ENCODE measurements at places on chromosomes 4 and X.
A peak's percentile ranks its signal among the peaks of the same experiment; 100 is the strongest.

GRCh38 chr4:76641351-76641750 is 206.3 kb downstream of the SHROOM3 start:
- no peak for DNase-seq

- no peak for DNase-seq
Measured at GRCh38 chr4:114562176-114562904, 36.3 kb upstream of the UGT8 start.

GRCh38 chr4:158778712-158779111 is 9.9 kb downstream of the FNIP2 start:
- no peak for DNase-seq

GRCh38 chr4:17578482-17578891 is 1.5 kb downstream of the LAP3 start:
- peak; percentile 49 for DNase-seq

GRCh38 chrX:139720136-139720535 is 12.2 kb upstream of the MCF2 start:
- no peak for DNase-seq

GRCh38 chr4:188411805-188412204 is 272.6 kb downstream of the TRIML1 start:
- no peak for DNase-seq

GRCh38 chr4:179465131-179465797 is 2023.0 kb upstream of the AGA start:
- DNase-seq, result no peak

- DNase-seq, result peak; percentile 95
Measured at GRCh38 chrX:131816551-131817136, 206.5 kb upstream of the STK26 start.

DNA sequence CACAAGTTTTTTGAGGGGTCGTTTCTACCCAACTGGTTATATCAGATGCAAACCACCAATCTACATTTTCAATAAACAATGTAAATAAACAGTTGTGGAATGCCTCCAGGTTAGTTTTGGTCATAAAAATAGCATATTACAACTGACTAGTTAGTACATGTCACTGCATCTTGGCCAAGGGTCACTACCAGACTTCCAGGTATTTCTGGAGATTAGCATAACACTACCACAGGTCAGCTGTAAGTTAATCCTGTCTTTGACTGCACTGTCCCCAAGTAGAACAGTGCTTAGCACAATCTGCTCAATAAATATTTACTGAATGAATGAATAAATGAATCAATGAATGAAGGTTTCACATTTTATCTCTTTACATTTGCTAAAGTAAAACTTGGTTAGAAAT is 64.4 kb downstream of the TBC1D19 start:
- DNase-seq, result no peak

DNA sequence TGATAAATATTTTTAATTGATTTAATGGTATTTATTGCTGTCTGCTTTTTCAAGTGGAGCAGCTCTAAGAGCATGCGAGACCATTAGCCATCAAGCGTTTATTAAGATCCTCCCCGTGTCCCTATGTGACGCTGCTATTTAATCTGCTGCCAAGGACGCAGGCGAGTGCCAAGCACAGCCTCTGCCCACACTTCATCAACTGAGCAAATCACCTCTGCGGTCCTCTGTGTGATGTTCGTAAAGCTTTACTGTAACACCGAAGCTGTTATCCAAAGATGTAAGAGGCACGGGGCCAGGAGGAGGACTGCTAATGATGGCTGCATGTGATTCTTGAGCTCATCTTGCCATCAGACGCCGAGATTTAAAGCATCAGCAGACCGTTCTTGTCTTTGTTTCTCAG is 79.5 kb downstream of the STOX2 start:
- DNase-seq, result no peak

DNA sequence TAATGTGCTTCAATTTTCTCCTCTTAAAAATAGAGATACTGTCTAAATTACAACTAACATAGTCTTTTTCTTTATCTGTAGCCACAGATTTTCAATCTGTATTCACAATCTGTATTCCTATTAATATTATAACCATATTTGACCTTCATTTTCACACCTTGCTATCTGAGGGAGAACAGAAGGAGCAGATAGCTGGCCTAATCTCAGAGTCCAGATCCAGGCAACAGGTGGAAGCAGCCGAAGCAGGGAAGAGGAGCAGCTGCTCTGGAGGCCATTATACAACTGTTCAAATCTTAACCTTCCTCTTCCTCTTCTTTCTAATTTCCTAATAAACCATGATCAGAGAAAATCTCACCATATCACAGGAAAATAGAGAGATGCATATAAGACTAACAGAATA is 14.2 kb downstream of the SEPSECS start:
- no peak for DNase-seq

- DNase-seq, result no peak
Measured at GRCh38 chr4:1222938-1223690, 25.8 kb downstream of the CTBP1 start.

GRCh38 chrX:1673337-1673736 is 58.5 kb downstream of the ASMT start:
- DNase-seq, result peak; percentile 34

DNA sequence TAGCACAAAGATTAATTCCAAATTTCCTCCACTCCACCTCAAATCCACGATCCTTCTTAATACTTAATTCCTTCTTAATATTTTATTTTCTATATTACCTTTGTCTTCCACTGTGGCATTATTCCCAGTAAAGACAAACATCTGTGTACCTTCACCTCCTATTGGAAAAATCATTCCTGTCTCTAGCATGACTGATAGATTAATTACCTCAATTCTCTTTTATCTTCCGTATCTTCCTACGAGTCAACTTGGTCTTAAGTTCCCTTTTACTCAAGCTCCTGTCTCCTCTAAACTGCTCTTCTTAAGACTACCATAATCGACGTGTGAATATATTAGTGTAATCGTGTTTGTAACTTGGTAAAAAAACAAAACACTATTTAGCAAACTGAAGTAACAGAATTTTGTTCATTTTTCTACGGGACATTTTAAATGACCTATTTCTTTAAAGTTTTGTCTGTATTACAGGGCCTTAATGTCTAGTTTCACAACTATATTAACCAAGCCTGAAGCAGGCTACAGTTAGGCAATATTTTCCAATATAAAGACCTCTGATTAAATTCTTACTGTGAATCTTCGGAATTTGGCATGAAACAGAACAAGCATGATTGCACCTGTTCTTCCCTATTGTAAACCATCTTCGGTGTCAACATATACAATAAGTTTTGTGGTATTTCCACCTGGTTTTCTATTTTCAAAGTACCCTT is 1.1 kb upstream of the USP38 start:
- DNase-seq, result no peak

DNA sequence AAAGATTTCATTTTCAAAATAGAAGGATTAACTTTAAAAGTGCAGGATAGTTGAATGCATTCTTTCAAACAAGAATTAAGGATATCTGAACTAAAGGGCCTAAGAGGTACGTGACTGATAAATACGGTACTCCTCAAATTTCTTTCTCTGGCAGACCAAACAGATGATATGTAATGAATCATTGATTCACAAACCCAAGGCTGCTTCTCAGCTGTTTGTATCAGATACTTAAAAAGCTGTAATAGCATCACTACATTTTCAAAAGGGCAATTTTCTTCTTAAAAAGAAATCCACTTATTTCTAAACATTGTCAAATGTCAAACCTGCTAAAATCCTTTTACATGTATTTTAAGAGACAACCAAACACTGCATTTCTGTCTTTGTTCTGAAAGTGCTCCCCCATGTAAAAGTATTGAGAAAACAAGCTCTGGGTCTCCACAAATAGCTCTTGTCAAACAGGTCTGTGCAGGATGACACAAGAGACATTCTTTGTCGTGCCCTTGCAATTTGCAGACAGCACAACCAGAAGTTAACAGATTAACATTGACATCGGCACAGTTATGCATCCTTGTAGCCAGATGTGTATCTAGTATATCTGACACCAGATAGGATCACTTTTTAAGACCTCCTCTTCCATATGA is 82.0 kb downstream of the MANBA start:
- no peak for DNase-seq

DNA sequence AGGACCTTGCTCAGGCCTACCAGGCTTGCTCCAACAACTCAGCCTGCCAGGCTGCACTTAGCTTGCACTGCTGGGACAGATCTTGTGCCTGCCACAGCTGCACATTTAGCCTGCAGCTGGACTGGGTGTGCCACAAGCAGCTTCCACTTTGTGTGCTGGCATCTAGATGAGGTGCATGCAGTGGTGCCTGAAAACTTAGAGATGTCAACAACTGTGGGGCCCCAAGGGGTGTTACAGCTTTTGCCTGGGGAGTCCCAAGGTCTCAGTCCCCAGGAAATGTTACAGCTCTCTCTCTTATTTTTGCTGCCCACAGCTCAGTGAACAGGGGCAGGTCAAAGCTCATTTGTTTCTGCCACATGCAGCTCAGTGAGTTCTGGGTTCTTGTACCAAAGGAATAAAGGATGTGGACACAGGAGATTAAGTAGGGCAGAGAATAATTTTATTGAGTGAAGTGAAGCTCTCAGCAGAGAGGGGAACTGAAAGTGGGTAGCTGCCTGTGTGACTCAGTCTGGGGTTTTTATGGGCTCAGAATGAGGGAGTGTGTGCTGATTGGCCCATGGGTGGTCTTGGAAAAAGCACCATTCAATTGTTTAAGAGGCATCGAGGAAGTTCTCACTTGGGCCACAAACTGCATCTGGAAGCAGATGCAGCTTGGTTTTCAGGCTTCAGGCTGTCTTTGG is 828.3 kb downstream of the TECRL start:
- no peak for DNase-seq

- no peak for DNase-seq
Measured at GRCh38 chr4:8394061-8394519, 46.4 kb downstream of the ACOX3 start.

GRCh38 chrX:144819406-144819805 is 427.9 kb upstream of the SPANXN1 start:
- DNase-seq, result no peak

DNA sequence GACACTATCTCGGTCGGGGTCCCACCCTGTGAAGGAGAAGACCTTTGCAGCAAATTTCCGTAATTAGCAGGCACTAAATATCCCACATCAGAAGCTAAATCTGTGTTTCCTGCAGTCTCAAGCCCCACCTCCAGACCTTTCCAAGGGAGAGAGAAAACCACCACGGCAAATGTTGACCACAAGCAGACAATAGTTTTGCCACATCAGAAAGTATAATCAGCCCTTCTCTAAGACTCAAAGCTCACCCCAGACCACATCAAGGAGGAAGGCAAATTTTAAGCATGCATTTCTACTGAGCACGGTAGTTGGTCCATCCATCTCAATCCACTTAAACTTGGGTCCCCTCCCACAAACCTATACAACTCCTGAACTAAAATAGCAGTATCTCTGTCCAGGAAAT is 398.5 kb downstream of the GPM6A start:
- no peak for DNase-seq

DNA sequence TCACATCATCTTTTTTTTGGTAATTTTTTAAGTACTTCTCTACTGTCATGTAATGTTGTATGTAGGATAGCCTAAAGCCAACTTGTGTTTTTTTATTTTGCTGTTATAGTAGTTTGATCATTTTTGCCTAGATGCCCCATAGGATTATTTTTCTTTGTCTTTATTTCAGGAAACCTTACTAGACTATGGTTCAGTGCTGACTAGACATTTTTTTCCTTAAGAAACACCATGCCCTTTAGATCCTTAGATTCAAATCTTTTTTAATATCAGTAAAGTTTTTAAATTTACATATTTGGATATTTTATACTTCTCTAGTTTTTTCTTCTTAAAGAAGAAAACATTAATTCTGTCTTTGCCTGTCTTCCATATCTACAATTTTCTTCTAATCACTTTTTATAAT is 221.3 kb downstream of the IDS start:
- DNase-seq, result no peak

DNA sequence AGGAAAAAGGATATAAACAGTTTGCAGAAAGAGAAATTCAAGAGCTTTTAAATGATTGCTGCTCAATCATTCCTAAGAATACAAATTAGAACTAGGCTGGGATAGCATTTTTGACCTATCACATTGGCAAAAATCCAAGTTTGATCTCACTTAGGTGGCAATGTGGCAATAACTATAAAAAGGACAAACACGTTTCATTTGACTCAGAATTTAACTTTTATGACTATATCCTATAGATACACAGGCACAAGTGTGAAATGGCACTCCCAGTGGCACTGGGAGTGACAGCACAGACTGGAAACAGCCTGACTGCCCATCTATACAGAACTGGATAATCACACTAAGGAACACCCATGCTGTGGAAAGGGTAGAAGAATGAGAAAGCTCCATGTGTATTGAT is 11.1 kb downstream of the CENPU start:
- DNase-seq, result no peak

- DNase-seq, result no peak
Measured at GRCh38 chr4:103012060-103012459, 7.4 kb downstream of the SLC9B1 start.

- DNase-seq, result no peak
Measured at GRCh38 chr4:87805971-87806370, 6.6 kb downstream of the IBSP start.

DNA sequence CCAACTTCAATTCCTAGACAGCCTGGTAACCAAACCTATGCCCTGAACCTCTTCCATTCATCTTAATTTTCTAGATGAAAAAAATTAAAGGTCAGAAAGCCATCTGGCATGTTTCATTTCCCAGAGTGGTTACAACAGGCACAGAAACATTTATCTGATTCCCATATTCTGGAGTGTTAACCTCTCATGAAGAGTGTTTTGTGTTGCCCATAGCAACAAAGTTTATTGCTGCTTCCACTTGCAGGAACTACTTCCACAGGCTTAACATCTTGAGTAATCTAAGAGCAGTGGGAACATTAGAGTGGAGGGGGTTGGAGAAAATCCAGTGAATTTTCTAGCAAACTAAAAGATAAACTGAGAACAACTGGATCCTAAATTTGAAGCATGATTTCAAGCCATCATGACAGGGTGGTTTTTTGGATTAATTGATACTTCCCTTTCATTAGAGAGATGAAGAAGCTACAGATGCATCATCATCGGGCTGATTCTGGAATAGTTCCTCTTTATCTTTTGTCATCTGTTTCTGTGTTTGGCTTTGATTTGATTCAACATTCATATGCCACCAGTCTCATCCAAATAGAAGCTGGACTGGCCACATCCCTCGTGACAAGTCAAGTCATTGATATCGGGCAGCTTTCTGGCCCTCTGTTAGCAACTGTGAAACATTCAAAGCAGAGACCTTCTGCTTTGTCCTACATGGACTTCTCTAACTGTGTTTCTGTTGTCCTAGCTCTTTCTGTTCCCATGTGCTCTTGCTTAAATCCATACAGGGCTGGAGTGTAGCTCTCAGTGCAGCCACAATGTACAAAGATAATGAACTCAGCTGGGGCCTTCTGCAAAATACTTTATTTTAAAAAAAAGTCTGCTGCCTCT is 167.3 kb downstream of the MID1IP1 start:
- DNase-seq, result no peak

Data from hematopoietic multipotent progenitor cell (in vitro differentiated cells).